Left ventricle myocardium inferior (tissue), 1 donor: ENCODE measurements at places on chromosomes 3 and 15. TPM values are rescaled to one million over a fixed set of nuclear protein-coding genes. Genes with fewer than 3 reads are reported as not detected.

GRCh38 chr3:167372138-167372537 lies 8.0 kb downstream of the ZBBX start:
- DNase-seq: no peak

GRCh38 chr15:31327669-31328427 lies 1.2 kb downstream of the KLF13 start:
- DNase-seq: peak; percentile 75

DNA sequence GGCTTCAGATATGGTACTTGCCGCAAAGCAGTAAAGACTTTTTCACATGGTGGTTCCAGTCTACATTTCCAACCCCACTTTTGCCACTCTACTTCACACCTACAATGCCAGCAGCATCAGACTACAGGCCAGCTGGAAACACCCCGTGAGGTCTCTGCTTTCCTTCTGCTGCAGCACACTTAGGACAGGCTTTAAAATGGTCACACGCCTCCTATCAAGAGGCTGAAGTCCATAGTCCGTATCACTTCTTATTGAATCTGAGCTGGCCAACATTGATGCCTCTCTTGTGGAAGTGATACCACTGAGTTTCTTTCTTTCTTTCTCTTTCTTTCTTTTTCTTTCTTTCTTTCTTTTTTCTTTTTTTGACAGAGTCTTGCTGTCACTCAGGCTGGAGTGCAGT lies 59.8 kb downstream of the ZNF860 start:
- no peak for DNase-seq

The PTPN9 gene
- 7.1 TPM for total RNA-seq

The CCDC13 gene
- 0.41 TPM for total RNA-seq

DNA sequence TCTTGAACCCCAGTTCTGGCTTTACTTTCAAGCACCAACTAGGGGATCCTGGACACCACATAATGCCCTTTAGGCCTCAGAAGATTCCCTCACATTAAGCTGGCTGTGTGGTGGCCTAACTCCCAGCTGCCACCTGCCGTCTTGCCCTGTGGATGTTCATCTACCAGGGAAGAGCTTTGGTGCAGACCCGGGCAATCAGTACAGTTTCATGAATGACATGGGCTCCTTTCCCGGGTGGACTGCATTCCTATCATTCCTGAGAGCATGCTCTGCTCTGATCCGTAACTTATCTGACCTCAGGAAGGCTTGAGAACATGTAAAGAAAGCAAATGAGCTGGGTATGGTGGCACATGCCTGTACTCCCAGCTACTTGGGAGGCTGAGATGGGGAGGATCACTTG lies 50.0 kb upstream of the GSK3B start:
- DNase-seq: no peak

GRCh38 chr15:57460208-57460816 lies 84.0 kb downstream of the CGNL1 start:
- DNase-seq: no peak

- no peak for DNase-seq
Measured at GRCh38 chr15:51260202-51260601, 78.2 kb downstream of the CYP19A1 start.

DNA sequence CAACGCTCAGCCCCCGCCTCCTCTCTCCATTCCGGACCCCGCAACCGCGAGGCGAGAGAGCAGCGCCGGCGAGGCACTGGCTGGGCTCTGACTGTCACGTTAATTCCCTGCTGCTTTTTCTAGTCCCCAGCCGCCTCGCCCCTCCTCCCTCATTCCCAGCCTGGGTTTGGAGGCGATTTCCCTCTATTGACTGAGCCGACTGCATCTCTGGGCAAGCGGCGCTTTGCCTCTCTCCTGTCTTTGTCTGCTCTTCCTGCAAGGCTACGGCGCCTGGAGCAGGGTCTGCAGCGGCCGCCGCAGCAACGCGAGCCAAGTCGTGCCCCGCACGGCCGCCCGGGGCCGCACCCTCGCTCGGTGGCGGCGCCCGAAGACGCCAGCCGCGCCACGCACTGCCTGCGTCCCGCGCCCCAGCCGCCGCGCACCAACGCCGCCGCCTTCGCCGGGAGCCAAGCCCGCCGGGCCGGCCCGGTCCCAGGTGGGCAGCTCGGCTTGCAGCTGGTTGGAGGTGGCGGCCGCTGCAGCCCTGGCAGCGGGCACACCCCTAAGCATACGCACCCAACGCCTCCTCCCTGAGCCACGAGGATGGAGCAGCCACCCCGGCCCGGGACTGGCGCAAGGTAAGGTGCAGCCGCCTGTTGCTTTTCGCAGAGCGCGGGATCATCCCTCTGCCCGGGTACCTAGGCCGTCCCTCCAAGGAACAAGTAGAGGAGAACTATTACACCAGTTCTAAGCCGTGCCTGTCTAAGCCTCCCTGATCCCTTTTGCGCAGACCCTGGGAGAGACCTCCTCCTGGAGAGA lies at the start of gene LRRC3B:
TSS of gene LRRC3B (plus strand) at position 152 of the 798 bp plus-strand sequence. CDS start 86,901 bp downstream, outside the sequence.
- DNase-seq: no peak

The PYGO1 gene
- 5.2 TPM for total RNA-seq

The OCA2 gene
- total RNA-seq: not detected

GRCh38 chr3:126107203-126107939 lies 23.4 kb upstream of the SLC41A3 start:
- DNase-seq: no peak

DNA sequence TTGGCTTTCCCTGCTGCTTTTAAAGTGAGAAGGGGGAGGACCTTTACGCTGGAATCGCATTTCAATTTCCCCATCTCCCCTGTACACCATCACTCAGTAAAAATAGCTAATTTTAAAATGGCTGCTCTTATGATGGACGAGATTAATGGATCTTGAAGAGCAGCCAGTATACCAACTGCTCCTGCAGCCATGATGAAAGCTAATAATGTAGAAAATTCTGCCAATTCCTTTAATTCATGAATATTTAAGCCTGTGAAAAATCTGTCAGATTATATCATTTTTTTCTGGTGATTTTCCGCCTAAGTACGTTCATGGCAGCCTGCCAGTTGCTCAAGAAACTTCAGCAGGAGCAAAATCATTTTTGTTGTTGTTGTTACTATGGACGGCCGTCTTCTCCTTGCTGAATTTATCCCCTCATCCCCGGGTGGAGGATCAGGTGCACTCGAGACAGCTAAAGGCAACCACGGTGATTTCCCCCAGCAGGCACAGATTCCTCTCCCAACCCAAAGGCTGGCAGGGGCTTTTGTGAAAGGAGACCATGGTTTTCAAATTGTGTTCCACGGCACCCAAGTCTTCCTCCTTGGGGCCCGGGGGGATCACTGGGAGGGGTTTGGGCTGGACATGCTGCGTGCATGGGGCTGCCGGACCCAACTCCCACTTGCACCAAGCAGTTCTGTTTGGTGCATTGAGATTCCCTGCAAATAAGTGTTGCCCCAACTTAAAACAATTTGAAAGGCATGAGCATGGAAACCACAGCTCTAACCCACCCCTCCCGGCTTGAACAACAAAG lies 289.6 kb downstream of the UACA start:
- no peak for DNase-seq

- DNase-seq: no peak
Measured at GRCh38 chr3:108153451-108153981, 62.7 kb upstream of the CD47 start.

The RTP4 gene
- 0.93 TPM for total RNA-seq

- DNase-seq: no peak
Measured at GRCh38 chr15:89822951-89823711, 8.5 kb upstream of the ANPEP start.

DNA sequence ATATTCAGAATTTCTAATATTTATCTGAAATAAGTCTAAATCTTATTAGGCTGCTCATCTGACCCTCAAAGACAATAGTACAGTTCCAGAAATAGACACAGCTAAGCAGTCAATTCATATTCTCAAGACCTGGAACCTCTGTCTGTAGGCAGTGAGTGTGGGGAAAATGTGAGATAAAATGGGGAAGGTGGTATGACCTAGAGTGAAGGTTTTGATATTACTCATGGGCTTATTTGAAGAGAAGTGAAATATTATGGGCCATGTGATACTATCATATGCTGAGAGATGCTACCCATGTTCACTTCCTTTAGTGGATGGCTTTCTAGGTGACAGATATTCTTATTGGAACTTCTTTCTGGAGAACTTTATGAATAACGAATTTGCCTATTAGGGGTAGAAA lies 33.5 kb downstream of the TGFBR2 start:
- no peak for DNase-seq

DNA sequence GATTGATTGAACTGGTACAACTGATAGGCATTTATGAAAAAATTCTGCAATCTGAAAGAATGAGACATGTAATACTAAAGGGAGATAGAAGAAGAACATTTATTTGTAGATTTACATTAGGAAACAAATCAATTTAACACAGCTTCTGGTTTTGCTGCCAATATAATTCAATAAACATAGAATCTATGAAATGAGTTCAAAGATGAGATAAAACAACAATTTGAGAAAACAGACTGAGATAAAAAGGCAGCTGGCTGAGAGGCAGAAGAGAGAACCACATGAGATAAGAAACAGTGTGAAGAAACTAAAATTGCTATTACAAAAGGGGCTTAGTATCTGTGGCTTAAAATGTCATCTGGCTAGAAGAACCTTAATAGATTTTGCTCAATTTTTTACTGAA lies 176.6 kb downstream of the PYDC2 start:
- DNase-seq: no peak

GRCh38 chr3:150412561-150413231 lies 4.6 kb downstream of the TSC22D2 start:
- DNase-seq: no peak

The TMEM108 gene
- 2.4 TPM for total RNA-seq

- DNase-seq: no peak
Measured at GRCh38 chr3:10500717-10501663, 4.4 kb downstream of the ATP2B2 start.

The MYEF2 gene
- total RNA-seq: 11.9 TPM

- peak; percentile 59 for DNase-seq
Measured at GRCh38 chr3:57007521-57008460, 52.7 kb upstream of the SPATA12 start.

DNA sequence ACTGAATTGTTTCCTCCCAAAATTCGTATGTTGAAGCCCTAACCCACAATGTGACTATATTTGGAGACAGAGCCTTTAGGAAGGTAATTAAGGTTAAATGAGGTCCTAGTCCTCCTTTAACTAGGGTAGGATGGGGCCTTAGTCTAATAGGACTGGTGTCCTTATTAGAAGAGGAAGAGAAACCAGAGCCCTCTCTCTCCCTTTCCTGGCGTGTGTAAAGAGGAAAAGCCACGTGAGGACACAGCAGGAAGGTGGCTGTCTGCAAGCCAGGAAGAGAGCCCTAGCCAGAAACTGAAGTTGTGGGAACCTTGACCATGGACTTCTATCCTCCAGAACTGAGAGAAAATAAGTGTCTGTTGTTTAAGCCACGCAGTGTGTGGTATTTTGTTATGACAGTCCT lies 94.3 kb downstream of the OXNAD1 start:
- no peak for DNase-seq

DNA sequence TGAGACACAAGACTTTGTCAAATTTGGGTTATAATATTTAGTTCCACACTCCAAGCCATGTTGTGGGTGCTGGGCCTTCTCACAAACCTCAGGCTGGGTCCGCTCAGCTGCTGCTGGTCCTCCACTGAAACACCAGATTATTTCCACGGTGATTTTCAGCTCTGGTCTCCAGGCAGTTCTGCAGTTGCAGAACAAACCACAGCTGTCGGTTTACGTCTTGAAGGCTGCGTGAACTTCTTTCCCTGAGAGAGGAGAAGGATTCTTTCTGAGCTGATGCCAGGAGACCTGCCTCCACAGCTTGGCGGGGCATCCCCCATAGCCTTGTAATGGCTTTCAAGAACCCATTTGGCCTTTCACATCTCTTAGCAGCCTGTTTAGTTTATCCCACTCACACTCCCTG lies 16.2 kb downstream of the GALNT15 start:
- no peak for DNase-seq

The GOLGA8A gene
- total RNA-seq: 18.8 TPM

The IMPG2 gene
- 0.11 TPM for total RNA-seq

DNA sequence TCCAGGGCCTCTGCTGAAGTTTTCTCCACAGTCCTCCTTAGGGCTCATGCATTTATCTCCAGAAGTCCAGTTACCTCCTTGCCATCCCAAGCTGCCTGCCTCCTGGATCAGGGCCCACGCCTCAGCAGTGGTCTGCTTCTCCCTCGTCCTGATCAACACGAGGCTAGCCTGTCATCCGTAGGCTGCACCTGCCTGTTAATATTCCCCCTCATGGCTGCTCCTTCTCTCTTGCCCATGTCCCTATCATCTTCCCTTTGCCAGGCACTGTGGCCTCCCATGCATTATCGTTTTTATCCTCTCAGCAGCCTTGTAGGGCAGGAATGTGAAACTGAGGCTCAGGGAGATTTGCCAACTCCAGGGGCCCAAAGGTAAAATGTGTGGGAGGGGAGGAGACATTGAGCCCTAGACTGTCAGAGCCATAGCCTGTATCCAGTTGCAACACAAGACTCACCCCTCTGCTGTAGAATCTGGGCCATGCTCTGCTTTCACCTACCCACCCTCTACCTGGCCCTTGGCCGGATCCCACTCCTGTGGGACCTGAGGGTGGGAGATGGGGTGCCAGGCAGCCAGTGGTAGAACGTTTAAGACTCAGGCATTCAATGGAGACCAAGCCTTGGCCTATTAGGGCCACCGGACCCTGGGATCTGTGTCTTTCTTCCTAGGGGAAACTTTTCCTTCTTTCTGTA lies 4.6 kb downstream of the GRM2 start:
- no peak for DNase-seq

DNA sequence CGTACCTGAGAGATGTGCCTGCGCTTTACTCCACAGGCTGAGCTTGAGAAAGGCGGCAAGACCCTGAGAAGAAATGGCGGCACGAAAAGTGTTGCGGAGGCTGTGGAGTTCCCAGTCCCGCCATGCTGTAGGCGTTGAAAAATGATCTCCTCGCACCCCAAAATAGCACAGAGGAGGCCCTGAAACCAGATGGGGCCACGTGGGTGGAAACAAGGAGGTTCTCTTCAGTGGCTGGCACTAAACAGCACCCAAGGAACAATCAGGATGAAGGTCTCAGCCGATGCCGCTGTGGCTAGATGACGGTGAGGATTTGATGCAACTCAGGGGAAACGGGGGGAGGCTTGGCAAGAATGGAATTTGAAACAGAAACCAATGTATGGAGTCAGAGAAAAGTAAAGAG lies 57.3 kb downstream of the TMEM212 start:
- DNase-seq: no peak

DNA sequence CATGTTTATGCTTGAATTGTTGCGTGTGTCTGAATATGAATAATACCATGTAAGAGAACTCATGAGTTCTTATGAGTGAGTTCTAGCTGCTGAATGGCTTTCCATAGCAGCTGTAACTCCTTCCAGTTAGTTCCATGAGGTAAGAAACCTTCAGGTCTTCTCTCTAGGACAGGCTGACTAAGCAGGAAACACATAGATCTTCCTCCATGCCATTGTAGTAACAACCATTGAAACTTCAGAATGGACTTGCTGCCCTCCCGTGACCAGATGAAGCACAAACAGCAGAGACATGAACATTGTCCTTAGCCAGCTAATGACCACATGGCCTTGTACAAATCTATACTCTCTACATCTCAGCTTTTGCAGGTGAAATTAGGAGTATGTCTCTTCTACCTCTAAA lies 200.0 kb downstream of the ZNF385D start:
- no peak for DNase-seq

DNA sequence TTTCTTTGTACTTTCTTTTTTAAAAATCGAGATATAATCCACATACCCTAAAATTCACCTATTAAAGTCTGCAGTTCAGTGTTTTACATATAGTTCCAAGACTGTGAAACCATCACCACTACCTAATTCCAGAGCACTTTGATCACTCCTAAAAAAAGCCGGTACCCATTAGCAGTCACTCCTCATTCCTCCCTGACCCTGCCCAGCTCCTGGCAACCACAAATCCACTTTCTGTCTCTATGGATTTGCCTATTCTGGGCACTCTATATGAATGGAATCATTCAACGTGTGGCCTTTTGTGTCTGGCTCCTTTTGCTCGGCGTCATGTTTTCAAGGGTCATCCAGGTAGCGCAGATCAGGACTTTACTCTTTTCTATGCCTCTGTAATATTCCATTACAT lies 17.3 kb downstream of the TRPM1 start:
- DNase-seq: no peak

The UCN2 gene
- total RNA-seq: 0.19 TPM
